Tibial artery (tissue), 4 donors: ENCODE measurements at places on chromosomes 12 and 14.
A peak's percentile ranks its signal among the peaks of the same experiment; 100 is the strongest.

DNA sequence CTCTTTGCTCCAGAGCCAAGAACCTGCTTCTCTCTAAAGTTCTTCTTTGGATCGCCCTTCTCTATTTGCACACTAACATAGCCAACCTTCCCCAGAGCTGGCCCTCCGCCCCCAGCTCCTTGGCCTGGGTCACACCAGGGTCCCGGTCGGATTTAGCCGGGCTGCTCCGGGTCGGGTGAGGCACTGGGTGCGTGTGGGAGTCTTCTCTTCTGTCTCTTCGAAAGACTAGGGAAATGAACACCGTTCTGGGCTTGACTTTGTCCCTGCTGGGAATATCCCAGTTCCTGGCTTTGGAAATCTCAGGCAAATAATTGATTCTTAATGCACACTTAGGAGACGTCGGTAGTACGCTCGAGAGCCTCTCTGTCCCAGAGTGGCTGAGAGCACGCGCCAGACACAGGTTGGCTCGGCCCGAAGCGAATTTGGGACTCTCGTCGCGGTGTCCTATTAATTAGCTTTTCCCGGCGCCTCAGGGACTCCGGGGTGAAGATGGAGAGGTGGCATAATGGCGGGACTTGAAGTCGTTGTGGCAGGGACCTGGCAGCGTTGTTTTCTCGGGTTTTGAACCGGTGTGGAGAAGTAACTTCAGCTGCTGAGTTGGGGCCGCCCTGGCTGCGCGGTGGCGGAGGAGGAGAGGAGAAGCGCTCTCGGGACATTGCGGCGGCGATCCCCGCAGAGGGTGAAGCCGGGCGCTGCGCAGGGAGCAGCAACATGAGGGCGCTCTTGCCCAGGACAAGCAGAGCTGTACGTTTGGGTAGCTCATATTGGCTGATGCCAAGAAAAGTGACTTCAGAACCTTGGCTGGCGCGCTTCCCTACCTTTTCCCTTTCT, 7.5 kb downstream of the FOXG1 start:
- peaks cover 81% of the 10 kb centered on the region for H3K27me3 ChIP-seq
- H3K36me3 ChIP-seq, result no peaks in the 10 kb centered on the region

GRCh38 chr12:120936197-120936596, 32.0 kb upstream of the SPPL3 start:
- H3K27ac ChIP-seq, result no peak overlapping the region
- H3K27me3 ChIP-seq, result no peaks in the 10 kb centered on the region
- H3K4me3 ChIP-seq, result no peak overlapping the region
- DNase-seq, result peak; percentile 66
- H3K4me1 ChIP-seq, result no peaks in the 10 kb centered on the region
- H3K36me3 ChIP-seq, result no peaks in the 10 kb centered on the region

DNA sequence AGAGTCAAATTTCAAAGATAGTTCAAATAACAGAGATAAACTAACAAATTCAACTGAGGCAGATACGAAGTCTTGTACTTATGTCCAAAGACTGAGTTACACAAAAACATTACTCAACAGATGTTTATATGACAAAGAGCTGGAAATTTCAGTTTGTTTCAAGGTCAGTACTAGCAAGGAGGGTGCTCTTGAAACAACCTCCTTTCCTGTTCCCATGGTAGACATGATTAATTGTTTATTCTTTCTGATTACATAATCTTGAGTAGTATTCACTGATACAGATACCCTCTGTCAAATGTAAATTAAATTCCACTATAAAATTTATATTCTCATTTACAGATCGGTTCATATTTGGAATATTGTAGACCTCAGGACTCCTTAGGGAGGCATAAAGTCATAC, 23.4 kb downstream of the TSPAN8 start:
- H3K27ac ChIP-seq, result no peak overlapping the region
- no peaks in the 10 kb centered on the region for H3K4me1 ChIP-seq
- no peak for DNase-seq
- H3K27me3 ChIP-seq, result no peaks in the 10 kb centered on the region
- peaks cover 12% of the 10 kb centered on the region for H3K36me3 ChIP-seq

- no peak overlapping the region for H3K27ac ChIP-seq
- H3K4me1 ChIP-seq, result no peaks in the 10 kb centered on the region
- H3K36me3 ChIP-seq, result no peaks in the 10 kb centered on the region
- H3K27me3 ChIP-seq, result no peaks in the 10 kb centered on the region
- no peak for DNase-seq
- H3K4me3 ChIP-seq, result no peak overlapping the region
Observed at GRCh38 chr14:96229315-96229714, 24.7 kb downstream of the BDKRB2 start.

GRCh38 chr14:38547961-38548490, 292.1 kb upstream of the CLEC14A start:
- H3K36me3 ChIP-seq, result no peaks in the 10 kb centered on the region
- no peaks in the 10 kb centered on the region for H3K27me3 ChIP-seq
- no peaks in the 10 kb centered on the region for H3K4me1 ChIP-seq
- no peak for DNase-seq
- H3K27ac ChIP-seq, result no peak overlapping the region
- no peak overlapping the region for H3K4me3 ChIP-seq

DNA sequence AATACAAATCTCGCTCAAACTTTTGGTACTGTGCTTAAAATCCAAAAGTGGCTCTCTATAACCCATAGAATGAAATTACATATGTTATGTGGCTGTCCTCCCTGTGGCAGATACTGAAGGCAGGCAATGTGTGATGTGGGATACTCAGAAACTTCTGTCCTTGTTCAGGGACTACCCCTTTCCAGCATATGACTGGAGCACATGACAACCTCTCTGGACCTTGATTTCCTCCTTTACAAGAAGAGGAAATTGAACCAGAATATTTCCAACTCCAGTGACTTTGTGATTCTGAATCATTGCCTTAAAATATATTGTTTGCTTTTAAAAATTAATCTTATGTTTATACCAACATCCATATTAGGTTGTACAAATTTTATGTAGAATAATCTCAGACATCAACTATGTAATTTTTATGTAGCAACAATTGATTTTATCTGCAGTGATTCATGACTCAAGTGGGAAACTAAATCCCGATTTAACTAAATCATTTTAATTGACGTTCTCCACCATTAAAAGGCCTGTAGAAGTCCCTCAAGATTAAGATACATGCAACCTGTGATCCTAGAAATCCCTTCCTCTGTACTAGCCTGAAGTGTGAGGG, 162.4 kb downstream of the AKAP6 start:
- H3K27me3 ChIP-seq, result no peaks in the 10 kb centered on the region
- peaks cover 5% of the 10 kb centered on the region for H3K4me1 ChIP-seq
- no peaks in the 10 kb centered on the region for H3K36me3 ChIP-seq
- H3K27ac ChIP-seq, result no peak overlapping the region
- DNase-seq, result peak; percentile 28
- no peak overlapping the region for H3K4me3 ChIP-seq

GRCh38 chr12:90871726-90872096, 83.3 kb downstream of the CCER1 start:
- no peak overlapping the region for H3K4me3 ChIP-seq
- H3K27me3 ChIP-seq, result no peaks in the 10 kb centered on the region
- H3K36me3 ChIP-seq, result no peaks in the 10 kb centered on the region
- no peaks in the 10 kb centered on the region for H3K4me1 ChIP-seq
- no peak for DNase-seq
- H3K27ac ChIP-seq, result no peak overlapping the region

DNA sequence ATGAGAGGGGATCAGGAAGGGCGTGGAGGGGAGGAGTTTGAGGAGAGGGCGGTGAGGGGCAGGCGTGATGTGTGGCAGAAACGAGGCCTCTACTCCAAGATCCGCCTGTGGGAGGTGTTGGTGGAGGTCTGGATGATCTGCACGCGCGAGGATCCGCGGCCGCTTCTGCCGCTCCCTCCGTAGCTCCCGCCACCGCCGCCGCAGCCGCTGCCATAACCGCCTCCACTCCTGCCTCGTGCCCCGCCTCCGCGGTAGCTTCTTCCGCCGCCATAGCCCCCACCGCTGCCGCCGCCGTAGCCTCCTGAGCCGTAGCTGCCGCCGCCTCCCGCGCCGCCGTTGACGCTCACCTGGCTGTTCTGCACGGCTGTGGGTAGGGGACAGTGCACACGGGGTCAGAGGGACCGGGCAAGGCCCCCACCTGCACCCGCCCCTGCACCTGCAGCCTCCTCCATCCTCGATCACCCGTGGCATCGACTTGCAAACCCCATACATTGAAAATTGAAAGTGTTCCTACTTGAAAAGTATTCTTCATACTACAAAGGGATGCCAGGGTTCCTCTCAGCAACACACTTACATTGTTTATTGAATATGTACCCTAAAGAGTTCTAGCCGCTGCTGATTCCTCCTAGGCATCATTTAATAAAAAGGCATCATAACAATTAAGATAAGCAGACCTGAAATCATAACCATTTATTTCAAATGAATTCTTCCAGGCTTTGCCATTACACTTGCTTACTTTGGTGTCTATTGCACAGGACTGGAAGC, 11.1 kb upstream of the KRT1 start:
- H3K27ac ChIP-seq, result no peak overlapping the region
- H3K4me3 ChIP-seq, result no peak overlapping the region
- H3K4me1 ChIP-seq, result peaks cover 11% of the 10 kb centered on the region
- no peaks in the 10 kb centered on the region for H3K27me3 ChIP-seq
- no peaks in the 10 kb centered on the region for H3K36me3 ChIP-seq

DNA sequence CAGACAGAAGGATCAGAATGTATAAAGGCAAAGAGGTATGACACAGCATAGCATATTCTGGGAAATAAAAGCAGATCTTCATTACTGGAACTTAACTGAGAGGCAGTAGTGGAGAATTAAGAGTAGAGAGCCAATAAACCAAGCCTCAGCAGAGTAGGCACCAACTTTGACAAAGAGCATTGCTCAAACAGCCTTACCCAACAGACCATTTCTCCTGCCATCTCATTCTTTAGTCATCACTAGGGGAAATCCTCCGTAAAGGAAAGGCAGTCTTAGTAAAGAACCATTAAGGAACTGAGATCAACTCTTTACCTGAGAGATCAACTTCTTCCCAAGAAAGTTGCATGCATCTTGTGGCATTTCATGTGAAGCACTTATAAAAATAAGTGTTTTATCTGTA, 36.6 kb downstream of the SENP1 start:
- no peaks in the 10 kb centered on the region for H3K4me1 ChIP-seq
- no peak overlapping the region for H3K4me3 ChIP-seq
- DNase-seq, result no peak
- H3K27ac ChIP-seq, result no peak overlapping the region

DNA sequence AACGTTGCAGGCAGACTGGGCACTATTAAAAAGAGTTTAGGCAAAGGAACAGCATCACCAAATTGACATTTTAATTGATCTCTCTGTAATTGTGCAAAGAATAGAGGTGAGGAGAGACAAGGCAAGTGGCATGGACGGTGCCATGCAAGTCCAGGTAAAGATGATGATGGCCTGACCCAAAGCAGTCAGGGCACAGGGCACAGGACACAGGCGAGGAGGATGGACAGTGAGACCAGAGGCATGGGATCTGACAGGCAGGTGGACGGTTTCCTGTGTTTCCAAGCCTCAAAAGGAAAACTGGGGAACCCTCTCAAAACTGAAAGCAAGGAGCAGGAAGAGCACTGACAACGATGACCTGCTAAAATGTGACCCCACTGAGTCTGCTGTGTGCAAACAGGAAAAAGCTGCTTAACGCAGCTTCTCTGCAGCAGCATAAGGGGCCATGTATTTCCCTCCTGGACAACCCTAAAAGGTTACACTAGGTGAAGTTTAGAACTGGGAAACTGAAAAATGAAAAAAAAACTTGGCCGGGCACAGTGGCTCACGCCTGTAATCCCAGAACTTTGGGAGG, 50.9 kb downstream of the CLIP1 start:
- H3K27me3 ChIP-seq, result no peaks in the 10 kb centered on the region
- no peaks in the 10 kb centered on the region for H3K4me1 ChIP-seq
- H3K4me3 ChIP-seq, result no peak overlapping the region
- H3K36me3 ChIP-seq, result peaks cover 11% of the 10 kb centered on the region

GRCh38 chr14:22843123-22843925, 6.9 kb downstream of the MMP14 start:
- peaks cover 63% of the 10 kb centered on the region for H3K36me3 ChIP-seq
- peak; percentile 59 for DNase-seq
- H3K4me3 ChIP-seq, result no peak overlapping the region
- peak overlapping the region; percentile 92 for H3K27ac ChIP-seq
- H3K27me3 ChIP-seq, result no peaks in the 10 kb centered on the region

- no peak overlapping the region for H3K27ac ChIP-seq
- H3K36me3 ChIP-seq, result no peaks in the 10 kb centered on the region
- no peak overlapping the region for H3K4me3 ChIP-seq
- no peak for DNase-seq
Observed at GRCh38 chr14:61406198-61406597, 84.8 kb downstream of the PRKCH start.

GRCh38 chr12:73833746-73834145, 703.9 kb upstream of the ATXN7L3B start:
- no peak overlapping the region for H3K4me3 ChIP-seq
- DNase-seq, result no peak
- H3K27me3 ChIP-seq, result no peaks in the 10 kb centered on the region
- H3K36me3 ChIP-seq, result no peaks in the 10 kb centered on the region

DNA sequence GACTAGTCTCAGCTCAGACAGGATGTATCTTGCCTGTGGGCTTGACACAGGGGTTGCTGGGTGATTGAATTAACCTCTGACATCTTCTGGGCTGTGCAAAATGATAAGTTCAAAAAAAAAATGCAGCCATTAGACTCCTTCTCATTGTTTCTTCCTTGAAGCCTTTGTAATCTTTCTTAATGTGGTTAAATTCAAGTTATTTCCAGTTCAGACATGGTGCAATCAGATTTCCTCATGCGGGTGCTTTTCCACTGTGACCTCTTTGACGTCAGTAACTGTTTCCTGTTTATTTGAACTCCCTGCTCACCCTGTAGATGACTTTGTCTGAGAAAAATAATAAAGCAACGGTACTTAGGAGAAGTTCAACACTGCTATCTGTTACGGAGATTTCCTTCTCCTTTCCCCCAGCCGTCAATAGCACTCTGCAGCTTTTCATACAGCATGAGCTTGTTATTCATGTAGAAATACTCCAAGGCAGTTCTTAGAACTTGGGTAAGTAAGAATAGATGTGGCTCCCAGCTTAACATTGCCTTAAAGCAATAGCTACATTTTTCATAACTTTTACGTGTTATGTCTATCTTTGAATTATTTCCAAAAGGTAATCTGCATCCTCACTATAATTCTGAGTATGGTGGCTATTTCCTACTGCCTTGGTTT, 155.5 kb downstream of the PRKCH start:
- peak; percentile 70 for DNase-seq
- no peaks in the 10 kb centered on the region for H3K4me1 ChIP-seq
- no peaks in the 10 kb centered on the region for H3K27me3 ChIP-seq
- no peak overlapping the region for H3K4me3 ChIP-seq
- H3K36me3 ChIP-seq, result no peaks in the 10 kb centered on the region
- peak overlapping the region; percentile 86 for H3K27ac ChIP-seq

GRCh38 chr12:50314636-50315312, 31.5 kb upstream of the LIMA1 start:
- no peaks in the 10 kb centered on the region for H3K36me3 ChIP-seq
- no peak for DNase-seq
- H3K4me3 ChIP-seq, result no peak overlapping the region
- H3K4me1 ChIP-seq, result peaks cover 4% of the 10 kb centered on the region

DNA sequence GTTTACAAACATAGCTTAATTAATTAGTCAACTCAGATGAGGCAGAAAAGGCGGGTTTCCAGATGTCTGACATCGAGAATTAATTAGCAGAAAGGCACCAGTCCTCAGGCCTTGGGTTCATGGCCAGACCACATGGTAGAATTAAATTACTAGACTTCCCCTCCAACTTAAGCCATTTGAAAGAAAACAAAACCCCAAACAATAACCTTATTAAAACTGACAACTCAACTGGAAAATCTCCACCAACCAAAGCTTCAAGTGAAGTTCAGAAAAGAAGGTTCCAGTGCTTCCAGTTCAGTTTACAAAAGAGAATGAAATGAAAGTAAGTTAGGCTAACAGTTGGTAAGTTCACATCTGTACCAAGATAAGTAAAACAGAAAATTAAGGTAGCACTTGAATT, 349.5 kb downstream of the GRIN2B start:
- H3K36me3 ChIP-seq, result no peaks in the 10 kb centered on the region
- H3K27ac ChIP-seq, result no peak overlapping the region
- H3K27me3 ChIP-seq, result no peaks in the 10 kb centered on the region
- no peak overlapping the region for H3K4me3 ChIP-seq
